RWPE2 (cell line): ENCODE measurements at places on chromosomes 12 and 14.
A peak's percentile ranks its signal among the peaks of the same experiment; 100 is the strongest.

GRCh38 chr12:8057839-8058238, 8.3 kb downstream of the C3AR1 start:
- no peak for DNase-seq

- DNase-seq = no peak
Observed at GRCh38 chr12:110694330-110694901, 5.5 kb upstream of the HVCN1 start.

DNA sequence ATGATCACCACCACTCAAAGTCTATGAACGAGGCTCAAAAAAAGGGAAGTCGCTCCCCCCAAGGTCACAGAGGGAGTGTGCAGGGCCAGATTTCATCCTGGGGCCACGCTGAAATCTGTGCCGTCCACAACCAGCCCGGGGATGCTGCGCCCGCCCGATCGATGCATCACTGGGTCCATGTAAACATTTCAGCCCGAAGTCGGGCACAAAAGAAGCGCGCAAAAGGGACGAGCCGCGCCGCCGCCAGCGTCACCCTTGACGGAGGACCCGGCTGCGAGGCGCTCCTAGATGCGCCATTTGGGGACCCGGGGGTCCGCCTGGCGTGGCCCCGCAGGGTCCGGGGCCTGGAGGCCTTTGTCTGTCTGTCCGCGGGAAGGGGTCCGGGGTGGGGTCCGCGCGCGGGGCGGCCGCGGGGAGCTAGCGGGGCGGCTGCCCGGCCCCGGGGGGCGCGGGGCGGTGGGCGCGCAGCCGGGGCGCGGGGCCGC, 503 bp downstream of the FBXO21 start:
- no peak for DNase-seq

- DNase-seq = no peak
Observed at GRCh38 chr14:79363291-79363690, 848.0 kb downstream of the DIO2 start.

DNA sequence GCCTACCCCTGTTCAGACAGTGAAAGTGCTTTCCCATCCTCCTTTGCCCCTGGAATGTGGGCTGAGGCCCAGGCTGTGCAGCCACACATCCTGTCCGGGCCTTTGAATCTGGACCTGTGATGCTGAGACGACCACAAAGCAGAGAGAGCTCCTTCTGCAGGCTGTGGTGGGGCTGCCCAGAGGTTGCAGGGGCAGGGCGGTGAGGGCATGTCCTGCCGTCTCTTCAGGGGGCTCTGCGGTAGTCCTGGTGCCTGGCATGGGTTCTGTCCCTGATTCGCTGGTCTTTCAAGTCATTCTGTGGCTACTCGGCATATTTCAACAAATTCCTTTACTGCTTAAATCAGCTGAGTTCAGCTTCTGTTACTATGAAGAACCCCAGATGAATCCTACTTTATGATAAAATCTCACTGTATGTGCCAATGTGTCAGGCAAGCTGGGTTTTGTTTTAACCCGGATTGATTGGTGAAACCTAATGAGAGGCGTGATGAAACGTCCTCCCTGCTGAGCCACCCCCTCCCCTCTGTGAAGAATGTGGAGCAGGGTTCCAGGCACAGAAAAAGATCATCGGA, 63.4 kb upstream of the DICER1 start:
- DNase-seq = no peak

DNA sequence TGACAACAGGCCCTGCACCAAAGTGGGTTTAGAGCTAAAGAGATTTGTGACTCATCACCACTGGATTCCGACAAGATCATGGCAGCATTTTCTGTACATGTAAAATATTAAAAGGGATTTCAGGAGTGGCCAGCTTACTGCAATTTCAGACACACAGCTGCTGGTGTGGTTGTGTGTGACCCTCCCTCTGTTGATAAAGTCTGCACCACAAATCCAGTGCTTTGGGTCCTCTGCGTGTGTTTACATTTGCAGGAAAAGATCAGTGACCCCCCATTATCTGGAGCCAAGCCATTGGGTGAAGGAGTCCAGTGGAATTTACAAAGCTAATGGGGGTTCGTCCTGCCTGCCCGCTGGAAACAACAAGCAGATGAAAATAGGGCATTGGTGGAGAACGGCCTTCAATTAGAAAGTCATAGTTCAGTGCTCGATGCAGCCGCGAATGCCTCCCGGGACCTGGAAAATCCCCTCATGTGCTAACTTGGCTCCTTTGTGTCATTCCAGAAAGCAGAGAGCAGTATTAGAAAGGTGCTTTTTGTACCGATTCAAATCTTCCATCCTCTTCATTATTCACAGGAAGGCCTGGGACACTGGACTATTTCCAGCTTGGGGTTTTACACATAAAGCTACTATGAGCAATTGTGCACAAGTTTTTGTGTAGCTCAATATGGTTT, 188.5 kb upstream of the TMEM132C start:
- no peak for DNase-seq

GRCh38 chr14:34165847-34166350, 215.0 kb upstream of the EGLN3 start:
- no peak for DNase-seq

- DNase-seq = no peak
Observed at GRCh38 chr14:53109105-53110041, 43.8 kb downstream of the DDHD1 start.

DNA sequence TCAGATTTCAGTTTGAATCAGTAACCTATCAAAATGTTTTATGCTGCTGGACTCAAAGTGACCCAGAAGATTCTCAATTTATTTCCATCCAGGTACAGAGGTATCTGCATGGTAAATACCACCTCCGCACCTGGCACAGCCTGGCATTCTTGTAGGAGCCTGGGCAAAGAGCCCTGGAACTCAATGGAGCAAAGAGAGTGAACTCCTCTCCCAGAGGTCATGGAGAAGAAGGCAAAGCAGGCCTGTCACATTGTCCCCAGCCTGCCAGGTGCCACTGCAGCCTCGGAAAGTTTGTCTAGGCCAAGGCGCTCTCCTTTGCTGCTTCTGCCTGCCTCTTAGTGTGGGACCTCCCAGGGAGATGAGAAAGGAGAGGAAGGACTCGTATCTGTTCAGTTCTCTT, 319.8 kb downstream of the ZFP36L1 start:
- no peak for DNase-seq

DNA sequence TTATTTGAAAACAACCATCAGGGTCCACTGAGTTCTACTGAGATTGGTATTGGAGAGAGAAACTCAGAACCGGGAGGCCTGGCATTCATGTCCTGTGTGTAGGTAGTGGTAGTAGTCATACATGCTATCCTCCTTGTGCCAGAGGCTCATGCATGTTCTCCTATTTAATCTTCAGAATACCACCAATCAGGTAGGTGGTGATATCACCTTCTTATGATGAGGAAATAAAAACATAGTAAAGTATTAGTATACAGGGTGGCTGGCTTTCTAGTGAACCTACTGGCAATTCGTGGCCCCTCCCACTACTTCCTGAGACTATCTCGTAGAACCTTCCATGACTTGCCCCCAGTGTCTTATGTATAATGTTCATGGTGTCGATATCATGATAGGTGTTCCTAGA, 40.5 kb upstream of the EID3 start:
- no peak for DNase-seq

DNA sequence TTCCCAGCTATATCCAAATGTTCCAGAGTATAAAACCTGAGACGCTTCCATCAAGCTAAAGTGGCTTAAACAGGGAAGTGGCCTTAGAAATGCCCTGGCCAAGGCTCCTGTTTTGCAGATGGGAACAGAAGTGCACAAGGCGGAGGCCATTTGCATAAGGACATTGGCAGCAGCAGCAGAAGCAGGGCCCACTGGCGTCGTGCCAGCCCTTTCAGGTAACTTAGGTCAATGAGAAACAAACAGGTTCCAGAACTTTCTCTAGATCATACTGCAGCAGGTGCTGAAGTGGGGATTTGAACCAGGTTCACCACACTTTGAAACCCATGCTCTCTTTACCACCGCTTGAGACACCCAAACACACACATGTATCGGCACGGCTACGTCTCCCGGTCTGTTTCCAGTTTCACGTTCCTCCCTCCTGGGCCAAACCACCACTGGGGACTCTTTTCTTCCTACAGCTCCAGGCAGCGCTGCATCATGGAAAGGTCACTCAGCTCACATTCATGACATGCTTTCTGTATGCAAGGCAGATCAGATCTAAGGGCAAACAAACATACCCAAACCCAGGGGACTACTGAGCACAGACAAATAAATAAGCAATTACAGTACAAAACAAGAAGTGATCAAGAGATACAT, 46.0 kb upstream of the PLEKHG6 start:
- DNase-seq = no peak

DNA sequence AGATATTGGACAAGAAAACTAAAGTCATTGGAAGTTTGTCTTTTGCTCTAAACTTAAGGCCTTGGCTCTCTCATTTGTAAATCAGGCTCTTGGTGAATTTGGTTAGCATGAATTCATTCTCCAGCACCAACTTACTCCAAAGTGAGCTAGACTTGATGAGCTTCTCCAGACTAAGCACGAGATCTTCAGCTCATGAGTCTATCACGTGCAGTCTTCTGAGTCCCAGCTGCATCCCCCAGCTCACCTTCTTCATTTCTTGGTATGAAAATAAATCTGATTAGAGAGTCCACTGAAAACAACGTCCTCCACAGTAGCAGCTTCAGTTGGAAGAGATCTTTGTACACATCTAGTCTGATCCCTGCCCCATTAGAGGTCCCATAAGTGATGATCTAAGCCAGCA, 52.5 kb upstream of the DDX11 start:
- DNase-seq = no peak

DNA sequence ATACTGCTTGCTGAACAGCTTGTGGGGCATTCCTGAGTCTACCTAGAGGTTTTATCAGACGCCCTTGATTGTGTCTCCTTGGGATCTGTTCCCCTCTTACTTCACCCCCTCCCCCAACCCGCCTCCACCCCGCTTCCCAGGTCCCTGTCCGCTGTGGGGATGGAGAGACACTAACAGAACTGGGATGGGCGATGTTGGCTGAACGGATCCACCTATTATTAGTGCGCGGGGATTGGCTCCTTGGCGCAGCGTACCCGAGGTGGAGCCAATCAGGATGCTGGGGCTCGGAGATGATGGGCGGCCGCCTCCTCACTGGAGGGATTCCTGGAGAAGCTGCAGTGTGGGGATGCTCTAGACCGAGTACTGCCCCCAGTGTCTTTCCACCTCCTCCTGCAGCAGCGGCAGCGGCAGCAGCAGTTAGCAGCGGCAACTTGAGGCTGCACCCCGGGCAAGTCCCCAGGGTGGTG, at the start of gene SYT1:
SYT1 (plus strand) TSS at position 372 of the 467 bp plus-strand sequence.
- peak; percentile 82 for DNase-seq

- DNase-seq = no peak
Observed at GRCh38 chr12:4147031-4147481, 126.5 kb upstream of the CCND2 start.

GRCh38 chr12:92290350-92290695, 144.7 kb upstream of the BTG1 start:
- no peak for DNase-seq

GRCh38 chr14:106556665-106557289, 1030.4 kb downstream of the TMEM121 start:
- no peak for DNase-seq

GRCh38 chr12:67592228-67593011, 56.1 kb upstream of the DYRK2 start:
- DNase-seq = no peak

GRCh38 chr14:52091928-52092327, 23.1 kb upstream of the NID2 start:
- DNase-seq = no peak

DNA sequence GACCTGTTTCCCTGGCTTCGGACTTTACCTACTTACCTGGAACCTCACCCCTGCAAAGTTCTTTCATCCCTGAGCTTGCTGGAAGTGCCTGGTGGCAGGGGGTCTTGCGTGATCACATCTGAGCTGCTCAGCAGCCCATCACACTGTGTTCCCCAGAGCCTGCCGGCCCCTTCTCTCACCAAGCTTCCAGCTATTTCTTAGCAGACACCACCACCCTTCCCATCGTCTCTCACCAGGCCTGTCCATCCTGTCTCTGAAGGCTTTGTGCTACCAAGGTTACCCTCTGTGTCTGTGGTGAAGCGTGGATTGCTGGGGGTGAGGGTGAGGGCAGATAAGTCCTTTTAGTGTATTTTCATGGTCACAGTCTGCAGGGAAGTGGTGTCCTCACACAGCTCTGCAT, 78.8 kb upstream of the NRXN3 start:
- no peak for DNase-seq

DNA sequence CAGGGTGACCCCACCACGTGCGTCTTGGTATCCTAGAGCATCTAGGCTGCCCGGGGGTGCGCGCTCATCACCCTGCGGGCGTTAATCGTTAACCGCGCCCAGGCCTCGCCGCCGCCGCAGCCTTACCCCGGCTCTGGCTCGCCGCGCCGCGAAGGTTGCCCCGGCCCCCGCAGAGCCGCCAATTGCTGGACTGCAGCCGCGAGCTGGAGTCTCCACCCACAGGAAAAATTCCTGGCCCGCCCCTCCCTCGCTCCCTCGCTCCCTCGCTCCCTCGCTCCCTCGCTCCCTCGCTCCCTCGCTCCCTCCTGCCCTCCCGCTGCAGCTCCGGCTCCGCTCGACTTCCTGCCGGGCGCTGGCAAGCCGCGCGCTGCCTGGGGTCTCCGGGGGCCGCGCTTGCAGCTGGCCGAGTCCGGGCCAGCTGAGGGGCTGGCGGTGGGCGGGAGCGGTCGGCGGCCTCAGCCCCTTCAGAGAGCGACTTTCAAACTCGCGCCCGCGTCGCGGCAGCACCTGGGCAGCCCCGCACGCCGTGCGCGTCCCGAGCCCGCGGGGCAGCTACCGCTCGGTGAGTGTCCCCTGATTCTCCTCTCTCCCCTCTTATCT, at the start of gene PLEKHG3:
PLEKHG3 (plus strand) TSS at position 282 of the 600 bp plus-strand sequence. CDS start 23,208 bp downstream, outside the sequence.
- DNase-seq = peak; percentile 89

DNA sequence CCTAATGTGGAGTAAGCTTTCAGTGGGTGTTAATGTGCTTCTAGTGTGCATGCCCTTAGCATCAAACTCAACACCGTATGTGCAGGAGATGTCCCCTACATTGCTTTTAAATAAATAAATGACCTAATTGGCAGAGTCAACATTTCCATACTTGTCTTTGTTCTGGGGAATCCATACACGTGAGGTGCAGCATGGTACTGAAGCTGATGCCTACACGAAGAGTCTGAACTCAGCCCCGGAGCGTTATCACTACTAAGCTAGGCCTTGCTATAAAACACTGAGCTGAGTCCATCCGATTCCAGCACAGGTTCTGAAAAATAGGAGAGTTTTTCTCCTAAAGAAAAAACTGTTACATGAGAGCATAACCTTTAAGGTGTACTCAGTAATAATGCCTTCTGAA, 125.0 kb upstream of the DYRK2 start:
- no peak for DNase-seq

DNA sequence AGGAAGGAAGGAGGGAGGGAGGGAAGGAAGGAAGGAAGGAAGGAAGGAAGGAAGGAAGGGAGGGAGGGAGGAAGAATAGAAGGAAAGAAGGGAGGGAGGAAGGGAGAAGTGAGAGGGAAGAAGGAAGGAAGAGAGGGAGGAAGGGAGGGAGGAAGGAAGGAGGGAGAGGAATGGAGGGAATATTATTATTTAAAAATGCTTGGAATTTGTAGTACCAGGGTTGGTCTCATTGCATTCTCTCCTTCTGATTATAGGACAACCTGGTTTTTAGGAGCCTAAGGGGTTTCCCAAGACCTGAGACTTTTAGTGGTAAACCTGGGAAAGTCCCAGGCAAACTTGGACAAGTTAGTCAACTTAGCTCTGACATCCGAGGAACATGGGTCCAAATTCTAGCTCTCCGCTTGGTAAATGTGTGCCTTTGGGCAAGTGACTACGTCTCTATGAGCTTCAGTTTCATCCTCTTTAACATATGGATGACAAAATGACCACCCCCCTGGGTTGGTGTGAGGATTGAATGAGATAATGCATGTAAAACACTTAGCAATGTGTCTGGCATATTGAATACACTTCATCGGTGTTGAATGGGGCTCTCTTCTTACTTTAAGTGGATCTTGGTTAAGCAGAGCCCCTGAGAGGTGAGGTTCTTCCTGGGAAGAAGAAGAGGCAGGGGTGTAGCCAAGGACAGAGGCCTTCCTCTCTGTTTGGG, 690.7 kb upstream of the TBX3 start:
- no peak for DNase-seq
